Dorsolateral prefrontal cortex (tissue), 122 donors: ENCODE measurements at places on chromosomes 5 and 9.

- DNase-seq = no peak
Observed at GRCh38 chr5:152170350-152170749, 234.7 kb downstream of the NMUR2 start.

DNA sequence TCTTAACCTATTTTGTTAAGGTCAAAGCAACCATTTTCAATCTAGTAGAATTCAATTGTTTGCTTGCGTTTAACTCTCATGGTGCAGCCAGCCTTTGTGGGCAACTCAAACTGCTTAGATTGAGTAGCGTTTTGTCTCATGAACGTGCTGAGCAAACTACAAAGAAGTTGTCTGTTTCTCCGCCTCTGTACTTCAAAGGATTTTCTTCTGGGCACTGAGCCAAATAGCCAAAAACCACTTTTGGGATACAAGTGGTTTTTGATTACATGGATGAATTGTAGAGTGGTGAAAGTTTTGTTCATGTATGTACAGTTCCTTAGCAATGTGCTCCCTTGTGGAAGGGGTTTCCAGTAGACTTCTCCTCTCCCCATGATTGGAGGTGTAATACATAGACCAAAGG is 122.9 kb downstream of the CFAP90 start:
- no peak for DNase-seq

DNA sequence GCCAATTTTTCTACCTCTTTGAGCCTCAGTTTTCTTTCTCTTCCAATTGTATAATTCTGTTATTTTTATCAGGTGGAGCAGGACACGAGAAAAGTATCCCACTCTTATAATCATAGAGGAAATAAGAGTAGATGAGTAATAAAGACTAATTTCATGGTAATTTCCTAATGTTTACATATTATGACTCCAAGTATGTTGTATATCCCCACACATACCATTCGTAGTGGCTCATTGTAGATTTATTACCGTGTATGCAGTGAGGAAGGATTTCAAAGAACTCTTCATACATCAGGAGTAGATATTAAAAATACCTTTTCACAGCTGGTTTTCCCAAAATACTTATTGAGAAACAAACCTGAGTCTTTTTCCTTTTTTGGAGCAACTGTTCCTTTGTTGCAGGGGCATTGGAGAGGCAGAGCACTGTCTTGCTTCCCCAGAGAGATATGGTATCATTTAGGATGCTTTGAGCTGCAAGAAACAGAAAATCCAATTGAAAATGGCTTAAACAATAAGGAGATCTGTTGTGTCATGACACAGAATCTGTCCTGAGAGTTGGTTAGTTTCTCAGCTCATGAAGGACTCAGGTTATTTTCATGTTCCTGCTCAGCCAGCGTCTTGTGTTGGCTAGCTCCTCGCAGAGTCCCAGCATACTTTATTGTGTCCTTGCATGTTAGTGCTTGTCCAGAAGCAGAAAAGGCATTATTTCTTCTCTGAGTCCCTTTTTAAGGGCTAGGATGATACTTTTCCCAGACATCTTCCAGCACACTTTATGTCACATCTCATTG is 291.2 kb downstream of the ARHGAP26 start:
- DNase-seq = no peak

GRCh38 chr9:92737216-92737606 is 27.4 kb downstream of the BICD2 start:
- DNase-seq = no peak

GRCh38 chr5:83149671-83150070 is 72.3 kb downstream of the XRCC4 start:
- no peak for DNase-seq

DNA sequence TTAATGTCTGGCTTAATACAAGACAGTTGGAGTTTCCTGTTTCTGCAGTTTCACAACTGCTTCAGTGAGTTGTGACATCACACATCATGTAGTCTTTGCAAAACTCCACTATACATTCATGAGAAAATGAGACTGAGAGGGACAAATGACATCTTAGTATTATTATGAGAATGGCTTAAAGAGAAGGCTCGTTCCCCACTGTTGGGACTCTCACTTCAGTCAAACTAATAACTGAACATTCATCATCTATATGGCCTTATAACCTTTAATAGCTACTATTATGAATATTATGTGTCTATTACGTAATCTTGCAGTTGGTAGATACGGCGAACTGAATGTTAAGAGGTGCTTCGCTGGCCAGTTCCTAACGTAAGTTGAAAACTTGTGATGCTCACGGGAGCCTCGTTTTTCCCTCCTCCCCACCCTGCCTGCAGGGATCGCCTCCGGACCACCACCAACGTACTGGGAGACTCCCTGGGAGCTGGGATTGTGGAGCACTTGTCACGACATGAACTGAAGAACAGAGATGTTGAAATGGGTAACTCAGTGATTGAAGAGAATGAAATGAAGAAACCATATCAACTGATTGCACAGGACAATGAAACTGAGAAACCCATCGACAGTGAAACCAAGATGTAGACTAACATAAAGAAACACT is 79.4 kb downstream of the SLC1A3 start:
- no peak for DNase-seq

- no peak for DNase-seq
Observed at GRCh38 chr5:133336121-133336968, 276.0 kb downstream of the FSTL4 start.

DNA sequence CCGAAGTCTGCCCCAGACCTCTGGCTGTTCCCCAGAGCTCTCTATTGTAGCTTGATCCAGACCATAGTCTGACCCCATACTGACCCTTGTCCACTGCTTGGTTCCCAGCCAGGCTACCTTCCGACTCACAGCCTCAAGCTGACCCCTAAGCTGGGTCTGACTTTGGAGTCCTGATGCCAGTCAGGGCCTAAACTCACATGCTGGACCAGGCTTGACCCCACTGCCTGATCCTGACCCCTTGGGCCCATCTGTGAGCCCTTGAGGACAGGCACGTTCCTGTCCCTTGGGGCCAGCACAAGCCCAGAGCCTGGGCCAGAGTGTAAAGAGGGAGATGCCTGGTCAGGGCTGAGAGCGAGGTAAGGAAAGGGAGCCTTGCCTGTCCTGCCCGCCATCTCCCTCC is 32.7 kb upstream of the ENHO start:
- DNase-seq = no peak

- DNase-seq = no peak
Observed at GRCh38 chr9:81108821-81109220, 580.5 kb downstream of the TLE1 start.

DNA sequence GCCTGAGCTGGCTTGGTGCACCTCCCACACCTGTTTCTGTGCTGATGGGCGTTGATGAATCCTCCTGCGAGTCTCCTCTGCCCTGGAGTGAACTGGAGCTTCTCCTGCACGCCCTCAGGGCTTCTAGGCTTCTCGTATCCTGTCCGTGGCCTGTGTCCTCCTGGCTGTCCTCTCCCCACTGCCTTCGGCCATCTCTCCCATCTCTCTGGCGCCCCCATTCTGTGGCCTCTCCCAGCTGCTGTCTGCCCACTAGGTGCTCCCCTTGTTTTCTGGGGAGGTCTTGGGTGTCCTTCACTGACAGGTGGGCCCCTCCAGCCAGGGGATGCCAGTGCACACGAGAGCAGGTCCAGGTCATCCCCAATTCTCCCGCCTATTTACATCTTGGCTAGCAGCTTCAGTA is 28.8 kb downstream of the AHRR start:
- no peak for DNase-seq

- DNase-seq = no peak
Observed at GRCh38 chr9:99096409-99096808, 8.5 kb upstream of the TGFBR1 start.

- no peak for DNase-seq
Observed at GRCh38 chr9:133989625-133990365, 2.3 kb downstream of the VAV2 start.

GRCh38 chr9:108953983-108954574 is 19.9 kb downstream of the ABITRAM start:
- DNase-seq = no peak

DNA sequence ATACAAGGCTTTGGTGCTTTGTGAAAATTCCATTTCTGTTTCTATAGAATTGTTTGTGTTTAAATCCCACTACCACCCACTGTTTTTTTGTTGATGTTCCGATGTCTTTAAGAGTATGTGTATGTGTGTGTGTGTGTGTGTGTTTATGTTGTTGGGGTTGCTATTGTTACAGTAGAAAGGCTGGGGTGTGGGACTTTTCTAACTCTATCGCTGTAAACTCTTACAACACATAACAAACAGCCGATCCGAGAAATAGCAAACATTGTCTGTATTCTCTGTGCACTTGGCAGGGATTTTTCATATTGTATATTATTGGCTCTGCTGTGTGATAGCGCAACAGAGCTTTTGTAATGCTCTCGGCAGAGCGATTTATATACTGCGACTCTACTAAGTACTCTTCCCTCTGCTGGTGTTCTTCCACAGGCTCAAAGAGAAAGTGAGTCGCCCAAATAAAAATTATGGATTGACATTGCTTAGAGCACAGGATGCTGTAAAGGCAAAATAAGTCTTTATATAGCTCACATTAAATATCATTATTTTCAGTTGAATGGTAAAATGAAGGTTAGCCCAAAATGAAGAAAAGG is 492.2 kb upstream of the ARRDC3 start:
- no peak for DNase-seq

DNA sequence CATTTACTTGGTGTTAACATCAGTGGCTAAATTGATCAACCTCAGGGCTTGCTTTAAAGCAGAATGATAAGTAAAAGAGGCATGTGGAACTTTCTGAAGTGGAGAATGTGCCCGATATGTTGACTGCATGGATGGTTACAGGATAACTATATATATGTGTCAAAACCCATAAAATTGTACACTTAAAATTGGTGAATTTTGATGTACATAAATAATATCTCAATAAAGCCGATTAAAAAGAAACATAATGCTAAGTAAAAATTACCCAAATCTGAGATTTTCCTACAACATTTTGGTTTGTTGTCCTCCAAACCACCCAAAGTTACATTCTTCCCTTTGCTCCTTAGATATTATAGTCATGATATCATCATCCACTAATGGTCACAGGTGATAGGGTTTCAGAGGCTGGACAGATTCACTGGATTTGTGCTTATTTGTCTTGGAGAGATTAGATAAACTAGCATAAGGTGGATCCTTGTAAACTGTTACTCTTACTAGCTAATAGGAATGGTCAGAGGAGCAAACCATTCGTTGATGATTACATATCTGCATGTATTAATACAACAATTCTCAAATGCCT is 119.7 kb upstream of the RPS23 start:
- no peak for DNase-seq

- DNase-seq = no peak
Observed at GRCh38 chr5:74772359-74772758, 5.3 kb downstream of the NSA2 start.

DNA sequence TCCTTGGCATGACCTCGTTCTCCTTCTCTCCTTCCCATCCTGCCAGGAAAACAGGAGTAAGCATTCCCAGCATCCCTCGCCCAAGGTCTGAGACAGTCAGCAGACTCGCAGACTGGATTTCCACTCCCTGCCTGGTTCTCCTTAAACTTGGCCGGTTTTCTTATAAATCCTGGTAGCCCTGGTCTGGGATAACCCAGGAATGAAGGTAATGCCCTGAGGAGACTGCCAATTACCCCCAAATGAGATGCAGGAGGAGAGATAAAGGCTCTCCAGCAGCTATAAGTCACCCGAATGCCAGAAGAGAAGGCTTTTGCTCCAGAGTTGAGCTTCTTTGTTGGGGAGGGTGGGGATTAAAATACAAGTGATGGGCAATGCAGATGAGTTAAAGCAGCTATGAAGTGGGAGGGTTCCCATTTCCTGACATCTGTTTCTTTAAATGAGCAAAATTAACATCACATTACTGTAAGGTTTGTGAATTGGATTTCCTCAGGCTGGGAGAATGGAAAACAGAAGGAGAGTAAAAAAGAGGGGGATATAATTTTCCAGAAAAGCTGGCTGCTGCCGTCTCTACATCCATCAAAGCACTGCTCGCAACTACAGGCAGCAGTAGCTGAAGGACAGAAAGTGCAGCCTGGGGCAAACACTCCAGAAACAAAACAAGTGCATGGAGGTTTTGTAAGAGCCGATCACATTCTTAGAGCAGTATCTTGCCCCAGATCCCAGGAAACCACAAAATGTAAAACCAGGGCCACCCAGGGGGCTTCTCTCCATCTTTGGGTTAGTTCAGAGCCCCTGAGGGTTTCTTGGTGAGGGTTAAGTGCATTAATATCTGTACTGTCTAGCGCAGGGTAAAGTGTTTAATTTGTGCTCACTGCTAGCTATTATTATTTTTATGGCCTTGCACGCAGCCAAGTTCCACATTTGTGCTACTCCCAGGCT is 177.6 kb upstream of the PANK3 start:
- DNase-seq = no peak

- DNase-seq = no peak
Observed at GRCh38 chr5:169723103-169723831, 86.2 kb downstream of the DOCK2 start.

- no peak for DNase-seq
Observed at GRCh38 chr5:125100951-125101350, 354.5 kb upstream of the ZNF608 start.

GRCh38 chr5:82290908-82291307 is 12.8 kb upstream of the RPS23 start:
- no peak for DNase-seq

DNA sequence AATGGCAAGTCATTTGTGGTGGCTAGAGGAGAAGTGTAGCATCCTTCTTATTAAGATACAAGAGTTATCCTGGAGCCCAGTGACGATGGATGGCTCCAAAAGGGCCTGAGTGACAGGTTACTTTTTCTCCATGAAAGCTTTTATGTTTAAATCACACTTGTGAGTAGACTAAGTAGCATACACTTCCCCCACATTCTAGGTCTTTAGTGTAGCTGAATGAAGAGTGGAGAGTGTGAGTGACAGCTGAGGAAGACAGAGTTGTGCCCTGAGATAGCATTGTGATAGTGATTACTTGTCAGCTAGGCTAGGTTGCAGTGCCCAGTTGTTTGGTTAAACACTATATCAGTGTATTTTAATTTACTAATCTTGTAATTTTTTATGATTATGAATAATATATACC is 337.8 kb downstream of the TENT4A start:
- DNase-seq = no peak

DNA sequence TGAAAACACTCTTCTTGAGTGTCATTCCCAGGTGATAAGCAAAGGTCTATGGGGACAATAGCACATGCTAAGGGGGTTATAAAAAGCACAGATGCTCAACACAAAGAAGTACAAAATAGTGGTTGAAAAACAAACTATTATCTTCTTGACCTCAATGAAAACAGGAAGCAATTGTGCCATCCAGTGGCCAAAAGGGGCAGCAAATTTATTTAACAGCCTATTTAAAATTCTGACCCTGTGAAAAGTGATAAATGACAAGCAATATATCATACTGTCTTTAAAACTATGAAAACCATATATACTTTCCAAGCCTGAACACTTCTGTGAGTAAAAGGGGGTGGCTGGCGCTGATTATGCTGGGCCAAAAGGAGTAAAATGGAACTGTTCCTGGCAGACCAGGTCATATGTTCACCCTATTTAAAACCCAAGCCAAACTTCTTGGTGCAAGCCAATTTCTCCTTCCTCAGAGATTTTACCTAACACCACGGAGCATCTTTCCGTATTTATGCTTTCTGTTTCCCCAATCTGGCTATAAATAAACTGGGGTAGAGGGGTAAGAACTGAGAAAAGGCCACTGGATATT is 29.7 kb downstream of the TEX10 start:
- no peak for DNase-seq

GRCh38 chr9:77021291-77021894 is 1.9 kb downstream of the FOXB2 start:
- DNase-seq = no peak
